Posterior cingulate gyrus (tissue), 11 donors: ENCODE measurements at places on chromosomes 16 and 17.

DNA sequence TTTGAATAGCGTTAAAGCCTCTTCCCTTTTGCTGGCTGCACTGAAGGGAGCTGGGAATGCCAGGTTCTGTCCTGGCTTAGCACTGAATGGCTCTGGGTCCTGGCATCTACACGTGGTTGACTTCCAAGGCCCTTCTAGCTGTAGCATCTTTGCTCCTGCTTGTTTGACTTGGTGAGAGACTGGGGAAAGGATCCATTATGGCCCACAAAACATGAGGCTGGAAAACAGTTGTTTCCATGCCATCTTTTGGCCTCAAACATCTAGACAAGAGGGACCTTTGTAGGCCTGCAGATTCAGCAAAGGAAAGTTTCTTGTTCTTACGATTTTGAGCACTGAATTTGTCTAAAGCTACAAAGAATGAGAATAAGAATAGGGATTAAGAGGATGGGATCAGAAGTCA lies 32.5 kb downstream of the EPN2 start:
- no peak for DNase-seq

GRCh38 chr17:71656964-71657858 lies 463.6 kb upstream of the SOX9 start:
- no peak for DNase-seq

GRCh38 chr17:30312226-30312625 lies 20.5 kb upstream of the BLMH start:
- no peak for DNase-seq

DNA sequence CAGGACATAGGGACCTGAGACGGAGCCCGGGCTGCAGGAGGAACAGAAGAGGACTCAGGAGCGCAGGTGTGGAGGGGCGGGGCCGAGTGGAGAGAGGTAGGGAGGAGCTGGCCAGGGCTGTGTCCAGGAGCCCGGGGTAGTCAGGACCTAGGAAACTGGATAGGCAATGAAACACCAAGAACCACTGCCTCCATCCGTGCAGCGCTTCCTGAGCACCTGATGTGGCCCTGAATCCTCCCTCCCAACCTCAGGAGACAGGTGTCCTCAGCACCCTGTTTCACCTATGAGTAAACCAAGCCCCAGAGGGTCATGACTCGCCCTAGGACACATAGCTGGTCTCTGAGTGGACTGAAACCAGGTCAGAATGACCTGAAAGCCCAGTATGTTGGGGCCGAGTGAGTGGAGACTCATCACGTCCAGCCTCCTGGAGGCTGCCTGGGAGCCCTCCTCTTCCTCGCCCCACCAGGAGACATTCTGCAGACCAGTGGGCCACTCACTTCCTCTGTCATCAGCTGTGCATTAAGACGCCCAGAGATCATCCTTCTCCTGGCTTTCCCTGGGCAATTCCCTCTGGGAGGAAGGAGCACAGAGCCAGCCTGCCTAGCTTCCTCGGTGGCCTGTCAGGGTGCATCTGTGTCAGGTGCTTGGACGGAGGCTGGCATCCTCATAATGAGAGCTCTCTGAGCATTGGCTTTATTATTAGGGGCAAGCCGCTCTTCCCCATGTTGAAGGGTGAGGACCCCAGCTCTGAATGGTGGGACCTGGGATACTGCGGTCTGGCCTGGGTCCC lies 72.8 kb downstream of the SCNN1B start:
- DNase-seq, result no peak

DNA sequence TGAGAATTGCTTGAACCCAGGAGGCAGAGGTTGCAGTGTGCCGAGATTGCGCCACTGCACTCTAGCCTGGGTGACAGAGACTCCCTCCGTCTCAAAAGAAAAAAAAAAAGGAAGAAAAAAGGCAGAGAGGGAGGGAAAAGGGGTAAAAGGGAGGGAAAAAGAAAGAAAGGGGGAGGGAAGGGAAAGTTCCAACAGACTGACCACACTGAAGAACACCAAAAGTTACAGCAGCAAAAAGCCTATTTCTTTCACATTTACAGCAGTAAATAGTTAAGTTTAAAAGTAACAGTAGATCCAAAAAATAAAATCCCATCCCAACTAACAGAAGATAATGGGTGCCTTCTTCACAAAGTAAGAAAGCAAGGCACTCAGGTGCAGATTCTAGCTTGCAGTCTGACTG lies 36.9 kb upstream of the C17orf78 start:
- no peak for DNase-seq

GRCh38 chr17:72603420-72604242 lies 482.8 kb downstream of the SOX9 start:
- DNase-seq, result no peak

DNA sequence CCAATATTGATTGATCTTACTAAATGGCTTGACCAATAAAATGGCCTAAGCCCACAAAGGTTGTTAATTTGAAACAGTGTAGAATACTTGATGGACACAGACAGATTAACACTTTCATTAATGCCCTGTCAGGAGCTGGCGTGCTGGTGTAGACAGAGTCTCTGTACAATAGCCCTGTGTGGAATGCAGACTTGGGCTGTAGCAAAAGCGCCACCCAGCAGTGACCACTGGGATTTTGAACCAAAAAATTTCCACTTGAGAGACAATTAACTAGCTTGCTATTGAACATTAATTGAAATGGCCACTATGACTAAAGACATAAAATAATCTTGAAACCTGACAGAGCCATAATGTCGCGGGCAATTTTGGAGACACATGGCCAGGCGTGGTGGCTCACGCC lies 19.7 kb upstream of the GUCY2D start:
- no peak for DNase-seq

GRCh38 chr16:51095084-51095881 lies 55.8 kb downstream of the SALL1 start:
- DNase-seq, result no peak

DNA sequence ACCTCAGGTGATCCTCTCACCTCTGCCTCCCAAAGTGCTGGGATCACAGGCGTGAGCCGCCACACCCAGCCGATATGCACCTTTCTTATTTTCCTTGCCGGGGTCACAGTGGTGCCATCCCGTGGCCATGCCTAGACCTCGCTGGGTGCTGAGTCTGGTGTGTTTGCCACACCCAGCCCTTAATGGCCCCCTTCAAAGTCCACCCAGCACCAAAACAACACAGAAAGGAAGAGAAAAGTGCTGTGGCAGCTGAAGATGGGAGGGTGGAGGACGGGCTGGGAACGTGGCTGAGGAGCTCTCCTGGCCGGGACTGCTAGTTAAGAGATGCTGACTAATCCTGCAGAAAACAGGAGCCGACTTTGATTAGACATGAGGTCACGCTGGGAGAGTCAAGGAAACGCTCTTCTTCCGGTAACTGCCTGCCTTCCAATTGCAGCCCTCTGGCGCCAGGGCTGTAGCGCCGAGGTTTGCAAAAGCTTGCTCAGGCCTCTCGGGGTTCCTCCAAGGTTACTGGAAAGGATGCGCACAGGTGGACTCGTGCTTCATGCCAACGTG lies 10.9 kb downstream of the SLC43A2 start:
- no peak for DNase-seq

DNA sequence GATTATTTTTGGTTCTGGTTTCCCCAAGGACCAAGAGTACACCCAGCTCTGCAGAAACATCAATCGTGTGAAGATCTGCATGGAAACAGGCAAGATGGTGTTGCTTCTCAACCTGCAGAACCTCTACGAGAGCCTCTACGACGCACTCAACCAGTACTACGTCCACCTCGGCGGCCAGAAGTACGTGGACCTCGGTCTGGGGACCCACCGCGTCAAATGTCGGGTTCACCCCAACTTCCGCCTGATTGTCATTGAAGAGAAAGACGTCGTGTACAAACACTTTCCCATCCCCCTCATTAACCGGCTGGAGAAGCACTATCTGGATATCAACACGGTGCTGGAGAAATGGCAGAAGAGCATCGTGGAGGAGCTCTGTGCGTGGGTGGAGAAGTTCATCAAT lies 67.4 kb upstream of the ENDOV start:
- DNase-seq, result no peak

- no peak for DNase-seq
These were observed 36.1 kb downstream of the NOG start for GRCh38 chr17:56629531-56630075.

GRCh38 chr17:80006811-80007752 lies 28.6 kb downstream of the TBC1D16 start:
- DNase-seq, result no peak

DNA sequence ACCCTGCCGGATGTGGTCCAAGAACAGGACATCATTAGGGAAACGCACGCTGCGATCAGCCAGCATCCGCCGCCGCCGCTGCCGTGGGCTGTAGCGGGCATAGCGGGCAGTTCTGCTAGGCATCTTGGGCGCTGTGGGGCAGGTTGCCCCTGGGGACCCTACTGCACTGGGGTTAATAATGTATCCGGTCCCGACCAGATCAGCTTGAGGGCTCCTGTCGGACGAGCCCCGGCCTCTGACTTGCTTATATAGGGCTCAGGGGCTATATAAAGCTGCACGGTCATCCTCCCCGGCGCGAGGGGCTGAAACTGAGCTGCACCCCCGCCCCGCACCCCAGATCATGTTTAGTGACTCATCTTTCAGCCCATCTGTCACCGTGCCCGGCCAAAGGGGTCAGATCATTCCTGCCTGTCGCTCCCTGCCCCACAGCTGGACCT lies at the start of gene PPP1R27:
TSS of gene PPP1R27 (minus strand) at position 220 of the 437 bp plus-strand sequence. CDS start at position 123, 97 bp downstream.
- DNase-seq, result no peak

DNA sequence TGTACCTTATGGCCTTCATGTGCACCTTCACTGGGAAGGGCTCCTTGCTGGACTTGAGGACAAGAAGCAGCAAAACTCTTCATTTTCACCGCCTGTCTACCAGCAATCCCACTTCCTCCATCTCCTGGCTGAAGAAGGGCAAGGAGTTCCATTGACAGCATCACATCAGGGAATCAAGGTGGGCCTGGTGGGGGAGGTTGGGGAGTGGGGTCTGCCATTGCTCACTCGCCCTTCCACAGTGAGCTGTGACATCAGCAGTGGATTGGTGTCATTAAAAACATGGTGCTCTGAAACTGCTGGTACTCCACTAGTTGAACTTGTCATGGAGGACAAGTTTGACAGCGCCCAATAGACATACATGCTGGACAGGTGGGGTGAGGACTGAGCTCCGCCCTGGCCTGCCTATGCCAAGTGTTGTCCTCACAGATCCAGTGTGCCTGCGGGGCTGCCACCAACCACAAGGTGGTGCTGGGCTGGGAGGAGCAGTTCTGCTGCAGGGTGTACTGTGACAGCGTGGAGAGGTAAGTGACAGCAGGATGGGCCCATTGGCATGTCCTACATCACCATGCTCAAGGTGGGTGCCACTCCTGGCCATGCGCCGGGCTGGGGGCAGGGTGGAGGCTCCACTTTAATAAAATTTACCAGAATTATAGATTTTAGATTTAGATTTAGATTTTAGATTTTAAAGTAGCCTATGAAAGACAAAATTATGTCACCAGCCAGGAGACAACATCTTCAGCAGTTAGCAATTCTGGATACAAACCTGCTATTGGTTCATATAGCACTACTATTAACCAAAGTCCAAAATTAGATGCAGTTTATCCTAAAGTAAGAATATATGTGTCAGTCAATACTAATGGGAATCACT lies 1729.1 kb downstream of the TP53TG3F start:
- DNase-seq, result no peak

GRCh38 chr16:89455178-89455577 lies 35.2 kb downstream of the ANKRD11 start:
- DNase-seq, result no peak

DNA sequence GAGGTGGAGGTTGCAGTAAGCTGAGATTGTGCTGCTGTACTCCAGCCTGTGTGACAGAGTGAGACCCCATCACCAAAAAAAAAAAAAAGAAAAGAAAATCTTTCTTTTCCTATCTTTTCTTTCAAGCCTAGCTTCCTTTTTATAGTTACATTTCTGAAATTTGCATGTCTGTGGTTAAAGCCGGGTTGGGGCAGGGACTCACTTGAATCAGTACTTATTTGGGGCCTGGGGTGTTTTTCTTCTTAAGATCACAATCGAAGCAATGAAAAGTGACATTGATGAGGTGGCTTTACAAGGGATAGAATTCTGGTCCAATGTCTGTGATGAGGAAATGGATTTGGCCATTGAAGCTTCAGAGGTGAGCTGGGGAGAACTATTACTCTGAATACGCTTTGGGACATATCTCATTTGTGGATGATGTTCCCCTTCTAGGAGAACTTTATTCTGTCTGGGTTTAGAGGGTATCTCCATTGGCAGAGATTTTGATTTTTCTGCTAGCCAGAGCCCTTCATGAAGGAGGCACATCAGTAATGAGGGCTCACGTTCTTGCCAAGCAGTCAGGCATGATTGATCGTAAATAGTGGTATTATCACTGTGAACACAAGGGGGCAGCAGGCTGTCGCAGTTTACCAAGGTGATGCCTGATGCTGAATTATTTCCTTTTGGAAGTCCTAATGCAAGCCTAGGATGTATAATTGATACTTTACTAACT lies 14.3 kb downstream of the KPNB1 start:
- no peak for DNase-seq

DNA sequence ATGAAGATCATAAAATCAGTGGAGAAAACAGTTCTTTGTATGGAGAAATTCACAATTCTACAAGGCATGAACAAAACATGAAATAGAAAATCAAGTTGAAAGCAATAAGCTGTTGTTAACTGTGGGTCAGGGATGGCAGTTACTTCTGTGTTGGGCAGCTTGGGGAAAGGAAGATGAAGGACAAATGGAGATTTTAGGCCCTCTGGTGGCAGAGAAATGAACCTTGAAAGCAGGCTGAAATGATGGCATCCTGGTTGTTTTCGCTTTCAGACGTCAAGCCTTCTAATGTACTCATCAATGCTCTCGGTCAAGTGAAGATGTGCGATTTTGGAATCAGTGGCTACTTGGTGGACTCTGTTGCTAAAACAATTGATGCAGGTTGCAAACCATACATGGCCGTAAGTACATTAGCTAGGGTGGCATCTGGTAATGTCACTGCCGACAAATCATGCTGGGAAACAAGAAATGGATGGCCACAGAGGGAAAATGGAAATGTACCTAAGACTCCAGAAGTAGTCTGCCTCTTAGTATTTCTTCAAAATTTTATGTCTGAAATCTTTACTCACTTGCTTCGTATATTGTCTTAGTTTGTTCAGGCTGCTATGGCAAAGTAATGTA lies 108.9 kb downstream of the MAP2K6 start:
- peak; percentile 25 for DNase-seq

DNA sequence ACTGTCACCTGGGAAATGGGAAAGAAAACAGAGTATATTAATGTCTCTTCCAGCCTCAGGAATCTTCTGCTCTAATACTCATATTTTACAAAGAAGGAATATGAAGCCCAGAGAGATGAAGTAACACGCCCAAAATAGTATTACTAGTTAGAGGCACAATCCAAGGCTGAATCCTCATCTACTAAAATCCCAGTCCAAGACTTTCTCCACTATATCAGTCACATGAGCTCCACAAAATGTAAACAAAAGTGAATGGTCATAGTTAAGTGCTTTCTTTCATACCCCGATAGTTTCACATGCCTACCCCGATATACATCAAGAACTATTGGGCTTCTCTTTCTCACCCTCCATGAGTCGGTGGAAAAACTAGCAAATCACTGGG lies 965 bp downstream of the INTS2 start:
- DNase-seq, result no peak
